Stimulated activated CD4-positive, alpha-beta T cell treated with anti-CD3 and anti-CD28 coated beads, Interleukin-12 subunit alpha, Interleukin-12 subunit beta, amount 100 ng/mL, for 4 hours (primary cell): ENCODE measurements at places on chromosomes 3 and 15.

- no peak for DNase-seq
Measured at GRCh38 chr15:90860450-90860849, 7.9 kb upstream of the FURIN start.

DNA sequence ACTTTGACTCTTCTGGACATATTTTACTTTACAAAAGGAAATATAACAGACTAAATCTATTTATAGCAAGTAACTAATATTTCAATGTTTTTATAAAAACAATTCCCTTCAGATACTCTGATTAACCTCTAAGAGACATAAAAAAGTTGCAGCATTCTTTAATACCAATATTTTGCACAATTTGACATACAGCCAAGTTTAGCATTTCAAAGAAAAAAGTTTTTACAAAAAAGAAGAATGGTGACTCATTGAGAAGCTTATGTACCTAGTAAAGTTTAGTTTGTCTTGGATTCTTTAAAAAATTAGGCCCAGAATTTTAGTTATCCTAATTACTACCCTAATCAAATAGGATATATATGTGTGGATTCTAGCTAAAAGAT lies 17.6 kb downstream of the DAZL start:
- no peak for DNase-seq

- peak; percentile 46 for DNase-seq
Measured at GRCh38 chr15:31483053-31483985, 156.7 kb downstream of the KLF13 start.

DNA sequence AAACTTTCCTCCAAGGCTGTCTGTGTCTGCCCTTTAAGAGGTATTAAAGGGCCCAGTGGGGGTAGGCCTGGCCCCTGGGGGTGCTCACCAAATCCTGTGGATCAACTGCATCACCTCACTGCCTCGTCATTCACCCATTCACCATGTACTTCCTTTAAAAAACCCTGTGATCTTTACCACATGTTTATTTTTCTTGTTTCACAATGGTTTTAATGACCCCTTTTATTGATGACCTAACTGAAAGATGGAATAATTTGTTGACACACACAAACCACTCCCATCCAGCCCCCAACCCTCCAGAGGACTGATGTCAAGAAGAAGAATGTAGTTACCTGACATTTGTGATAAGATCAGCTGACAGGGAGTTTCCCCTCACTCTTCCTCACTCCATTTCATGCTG lies 40.8 kb downstream of the KCNAB1 start:
- DNase-seq = no peak

- no peak for DNase-seq
Measured at GRCh38 chr15:50687302-50687902, 805 bp upstream of the TRPM7 start.

DNA sequence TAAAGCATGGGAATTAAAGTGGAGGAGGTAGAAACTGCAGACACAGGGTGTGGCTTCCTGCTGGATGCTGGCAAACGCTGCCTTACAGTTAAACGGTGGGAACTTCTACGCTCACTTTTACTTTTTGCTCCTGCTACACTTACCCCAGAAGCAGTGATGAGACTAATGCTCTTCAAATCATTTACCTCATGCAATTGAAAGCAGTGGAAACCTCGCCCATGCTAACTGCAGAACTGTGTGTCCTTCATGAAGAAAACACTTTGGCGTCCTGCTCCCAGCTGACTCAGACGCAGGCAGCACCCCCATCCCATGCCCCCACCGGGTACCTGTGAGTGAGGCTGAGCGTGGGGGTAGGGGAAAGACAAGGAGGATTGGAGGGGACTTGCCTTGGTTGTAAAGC lies 31.8 kb downstream of the UPK1B start:
- no peak for DNase-seq

- DNase-seq = no peak
Measured at GRCh38 chr3:149186721-149187120, 34.9 kb downstream of the CP start.
